ENCODE measurements at places on chromosomes 16 and 17.

- no peak for DNase-seq
Measured at GRCh38 chr17:73533781-73534180, 110.5 kb downstream of the SDK2 start.

DNA sequence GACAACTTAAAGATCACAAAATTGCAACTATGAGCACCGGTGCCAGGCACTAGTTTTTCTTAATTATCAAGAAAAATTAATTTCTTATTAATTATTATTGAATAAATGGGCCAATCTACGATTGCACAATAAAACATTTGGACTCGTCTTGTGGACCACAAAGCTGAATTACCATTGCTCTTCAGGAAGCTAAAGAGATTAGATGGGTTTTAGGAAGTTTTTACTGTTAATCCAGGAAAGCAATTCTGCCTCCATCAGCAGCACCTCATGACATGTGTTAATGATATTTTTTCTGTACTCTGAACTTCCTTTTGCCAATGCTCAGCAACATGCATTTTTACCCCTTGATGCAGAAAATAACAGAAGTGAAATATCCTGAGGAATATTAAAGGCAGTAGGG is 37.9 kb downstream of the HS3ST3A1 start:
- DNase-seq, result no peak

DNA sequence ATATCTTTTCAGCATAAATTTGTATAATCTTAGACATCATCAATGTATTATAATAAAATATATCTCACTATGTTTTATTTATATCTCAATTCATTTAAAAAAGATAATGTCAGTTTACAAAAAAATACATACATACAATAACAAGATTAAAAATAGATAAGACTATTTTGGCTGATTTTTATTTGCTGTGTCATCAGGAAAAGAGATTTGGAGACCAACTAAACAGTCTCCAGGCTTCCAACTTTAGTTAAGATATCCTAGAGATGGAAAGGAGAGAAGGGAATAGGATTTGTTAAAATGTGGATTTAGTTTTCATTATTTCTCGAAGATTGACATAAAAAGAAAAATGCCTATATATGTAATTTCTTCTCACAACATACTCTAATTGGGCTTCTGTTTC is 433.8 kb upstream of the TOM1L1 start:
- no peak for DNase-seq

DNA sequence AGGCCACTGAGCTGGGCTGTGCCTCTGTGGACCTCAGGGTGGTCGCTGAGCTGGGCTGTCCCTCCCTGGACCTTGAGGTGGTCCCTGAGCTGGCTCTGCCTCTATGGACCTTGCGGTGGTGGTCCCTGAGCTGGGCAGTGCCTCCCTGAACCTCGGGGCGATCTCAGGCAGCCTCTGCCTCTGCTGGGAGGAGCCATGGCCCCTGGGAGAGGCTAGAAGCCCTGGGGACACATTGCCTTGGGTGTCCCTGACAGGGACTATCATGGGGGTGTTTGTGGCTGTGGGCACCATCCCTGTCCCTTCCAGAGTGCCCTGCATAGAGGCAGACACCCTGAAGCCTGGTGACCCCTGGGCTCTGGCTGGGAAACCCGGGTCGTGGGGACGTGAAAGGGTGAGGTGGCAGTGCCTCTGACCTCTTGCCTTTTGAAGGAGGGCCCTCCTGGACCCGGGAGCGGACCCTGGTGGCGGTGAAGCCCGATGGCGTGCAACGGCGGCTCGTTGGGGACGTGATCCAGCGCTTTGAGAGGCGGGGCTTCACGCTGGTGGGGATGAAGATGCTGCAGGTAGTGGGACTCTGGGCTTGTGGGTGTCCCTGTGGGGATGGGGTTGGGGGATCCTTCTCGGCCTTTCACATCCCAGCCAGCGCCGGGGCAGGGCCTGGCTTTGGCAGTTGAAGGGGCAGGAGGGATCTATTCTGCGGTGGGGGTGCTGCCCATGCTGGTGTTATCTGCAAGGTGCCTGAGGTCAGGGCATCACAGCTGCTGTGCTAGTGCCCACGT is 1.8 kb downstream of the NME4 start:
- DNase-seq, result no peak

DNA sequence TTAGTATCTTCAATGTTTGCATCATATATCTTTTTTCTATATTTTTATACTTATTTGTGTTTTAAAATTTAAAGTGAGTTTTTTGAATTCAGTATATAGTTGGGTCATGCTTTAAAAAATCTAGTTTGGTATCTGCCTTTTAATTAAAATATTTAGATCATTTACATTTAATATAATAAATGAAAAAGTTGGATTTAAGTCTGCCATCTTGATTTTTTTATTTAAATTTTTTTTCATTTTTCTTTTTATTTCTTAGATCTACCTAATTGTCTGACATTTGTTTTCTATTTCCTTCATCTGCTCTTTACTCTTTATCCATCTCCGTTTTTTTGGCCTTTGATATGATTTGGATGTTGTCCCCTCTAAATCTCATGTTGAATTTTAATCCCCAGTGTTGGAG is 50.0 kb upstream of the N4BP1 start:
- DNase-seq, result no peak

- DNase-seq, result no peak
Measured at GRCh38 chr16:86245351-86245750, 265.0 kb upstream of the FOXF1 start.

- DNase-seq, result no peak
Measured at GRCh38 chr16:86459266-86459665, 51.1 kb upstream of the FOXF1 start.

DNA sequence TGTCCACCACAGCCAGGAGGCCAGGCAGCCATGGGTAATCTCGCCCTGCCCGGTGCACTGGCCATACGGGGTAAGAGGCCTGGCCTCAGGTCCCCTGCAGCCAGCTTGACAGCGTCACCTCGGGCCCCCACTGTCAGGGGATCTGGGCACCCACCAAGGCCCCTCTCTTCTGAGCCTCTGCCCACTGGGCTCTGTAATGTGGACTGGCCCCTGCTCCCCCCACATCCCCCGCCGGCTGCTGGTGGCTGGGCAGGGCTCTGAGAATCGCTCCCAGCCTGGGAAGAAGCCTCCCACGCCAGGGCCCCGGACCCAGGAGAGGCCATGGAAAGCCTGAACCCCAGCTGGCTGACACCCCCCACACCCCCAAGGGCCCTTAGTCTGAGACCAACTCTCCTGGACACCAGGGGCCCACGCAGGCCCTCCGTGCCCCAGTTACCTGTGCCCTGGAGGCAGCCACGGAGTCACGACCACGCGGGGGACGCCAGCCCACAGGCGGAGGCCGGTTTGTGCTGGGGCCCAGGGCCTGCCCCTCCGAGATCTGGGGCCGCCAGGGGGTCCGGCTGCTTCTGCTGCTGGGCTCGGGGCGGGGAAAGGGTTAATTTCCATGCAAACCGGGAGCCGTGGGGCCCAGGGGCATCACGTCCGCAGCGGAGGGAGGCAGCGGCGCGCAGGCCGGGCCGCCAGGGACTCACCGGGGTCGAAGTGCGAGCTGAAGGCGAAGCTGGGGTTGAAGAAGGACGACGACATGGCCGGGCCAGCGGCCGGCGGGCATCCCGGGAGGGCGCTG is at the start of gene PVALEF:
PVALEF (plus strand) TSS at position 262 of the 787 bp plus-strand sequence. CDS start 15,720 bp downstream, outside the sequence.
- no peak for DNase-seq

GRCh38 chr16:14510939-14511799 is 118.9 kb downstream of the PARN start:
- DNase-seq, result no peak

DNA sequence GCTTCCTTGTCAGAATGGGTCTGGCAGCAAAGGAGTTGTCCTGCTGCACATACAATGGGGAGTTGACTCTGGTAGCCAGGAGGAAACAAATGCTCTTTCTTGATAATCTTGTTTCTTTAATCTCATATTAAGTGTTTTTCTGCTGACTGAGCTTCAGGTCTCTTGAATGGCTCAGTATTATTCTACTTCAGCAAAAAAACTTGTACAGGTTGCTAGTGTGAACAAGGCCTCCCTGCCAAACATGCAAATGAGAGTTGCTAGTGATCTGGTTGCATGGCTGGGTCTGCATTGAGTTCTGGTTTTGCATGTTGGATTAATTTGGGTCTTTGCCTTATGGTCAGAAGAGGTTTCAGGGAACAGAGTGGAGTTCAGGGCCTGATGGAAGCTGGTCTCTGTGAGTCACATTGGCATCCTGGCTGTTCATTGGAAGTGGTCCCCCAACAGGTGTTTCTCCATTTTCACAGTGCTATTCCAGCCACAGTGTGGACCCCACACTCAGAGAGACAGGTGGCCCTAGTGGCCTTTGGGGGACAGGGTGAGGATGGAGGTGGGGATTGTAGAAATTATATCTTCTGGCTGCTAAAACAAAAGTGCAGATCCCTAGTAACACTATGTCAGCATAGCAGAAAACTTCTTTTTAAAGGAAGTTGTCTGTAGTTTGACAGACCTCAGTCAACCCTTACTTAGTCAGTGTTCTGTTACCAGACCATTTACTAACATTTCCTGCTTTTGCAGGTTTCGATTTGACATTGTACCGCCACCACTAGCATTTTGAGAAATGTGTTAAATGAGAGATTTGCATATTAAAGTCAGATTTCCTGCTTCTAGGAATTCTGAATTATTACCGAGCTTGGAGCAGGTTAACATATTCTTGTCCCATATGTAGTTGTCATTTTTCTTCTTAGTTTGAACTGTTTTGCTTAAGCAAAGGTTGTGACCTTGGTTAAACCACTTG is 47.1 kb downstream of the EPN2 start:
- no peak for DNase-seq

DNA sequence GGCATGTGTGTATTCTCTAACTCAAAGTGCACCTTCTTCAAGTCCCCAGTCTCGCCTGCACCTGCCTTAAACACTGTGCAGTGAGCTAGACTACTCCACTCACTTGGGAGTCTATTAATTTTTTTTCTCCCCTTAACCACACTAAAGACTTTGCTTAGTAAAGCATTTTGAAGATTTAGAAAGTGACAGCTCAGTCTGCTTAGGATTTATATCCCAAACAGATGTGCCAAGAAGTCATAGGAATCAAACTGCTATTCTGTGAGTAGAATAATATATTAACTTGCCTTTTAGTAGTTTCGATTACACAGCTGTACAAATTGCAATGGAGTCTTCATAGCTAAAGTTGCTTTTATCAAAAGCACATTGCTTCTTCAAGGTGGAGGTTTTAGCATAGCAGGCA is 47.2 kb upstream of the MED13 start:
- no peak for DNase-seq

- DNase-seq, result no peak
Measured at GRCh38 chr17:13492737-13493122, 109.0 kb downstream of the HS3ST3A1 start.

GRCh38 chr17:81095383-81095762 is 60.4 kb downstream of the BAIAP2 start:
- no peak for DNase-seq

DNA sequence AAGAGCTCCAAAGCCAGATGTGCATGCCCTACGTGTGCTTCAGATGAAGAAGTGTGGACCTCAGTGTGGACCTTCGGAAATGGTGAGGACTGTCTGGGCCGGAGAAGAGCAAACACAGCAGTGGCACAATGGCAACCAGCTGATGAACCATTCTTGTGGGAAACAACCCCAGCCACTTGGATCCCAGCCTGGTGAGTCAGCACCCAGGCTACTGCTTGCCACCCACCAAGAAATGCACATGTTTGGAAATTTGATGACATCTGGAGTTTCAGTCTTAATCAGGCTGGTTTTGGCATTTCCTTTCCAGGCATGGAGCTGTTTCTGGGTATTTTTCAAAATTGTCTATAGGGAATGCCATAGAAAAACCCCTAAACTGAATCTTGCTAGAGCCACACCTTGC is 42.7 kb downstream of the DYNLRB2 start:
- DNase-seq, result no peak

- no peak for DNase-seq
Measured at GRCh38 chr17:33233811-33234177, 59.3 kb downstream of the ASIC2 start.

DNA sequence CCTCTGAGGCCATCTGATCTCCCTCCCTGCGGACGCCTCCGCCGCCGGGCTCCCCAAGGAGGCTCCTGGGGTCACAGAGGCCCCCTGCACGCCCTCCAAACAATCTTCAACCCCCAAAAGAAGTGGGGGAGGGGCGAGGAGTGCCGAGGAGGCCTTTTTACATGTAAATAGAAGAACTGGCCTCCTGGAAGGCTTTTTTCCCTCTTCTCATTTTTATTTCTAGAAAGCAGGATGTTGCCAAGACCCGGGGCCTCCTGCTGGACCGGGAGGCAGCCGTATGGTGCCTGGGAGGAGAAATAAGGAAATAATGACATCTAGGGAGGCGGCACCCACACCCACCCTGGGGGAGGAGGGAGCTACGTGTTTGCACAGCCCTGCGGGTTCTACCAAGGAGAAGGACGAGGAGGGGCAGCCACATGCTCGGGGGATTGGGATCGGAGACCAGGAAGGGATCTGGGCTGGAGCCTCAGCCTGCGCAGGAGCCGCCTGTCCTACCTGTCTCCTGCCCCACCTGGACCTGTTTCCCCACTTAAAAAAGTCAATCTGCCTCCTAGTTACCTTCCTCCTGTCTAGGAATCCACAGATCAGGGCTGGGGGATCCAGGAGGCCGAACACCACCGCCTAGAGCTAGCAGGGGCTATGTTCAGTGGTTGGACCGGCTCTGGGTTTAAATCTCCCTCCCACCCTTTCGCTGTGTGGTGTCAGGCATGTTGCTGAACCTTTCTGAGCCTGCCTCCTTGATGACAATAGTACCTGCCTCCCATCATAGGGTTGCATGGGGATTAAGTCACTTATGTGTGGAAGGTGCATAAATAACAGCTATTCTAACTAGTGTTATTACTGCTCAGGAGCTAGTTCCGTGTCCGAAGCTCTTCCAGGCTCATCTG is 175.7 kb upstream of the GSE1 start:
- DNase-seq, result no peak

- DNase-seq, result no peak
Measured at GRCh38 chr16:70713342-70713741, 27.5 kb upstream of the MTSS2 start.

DNA sequence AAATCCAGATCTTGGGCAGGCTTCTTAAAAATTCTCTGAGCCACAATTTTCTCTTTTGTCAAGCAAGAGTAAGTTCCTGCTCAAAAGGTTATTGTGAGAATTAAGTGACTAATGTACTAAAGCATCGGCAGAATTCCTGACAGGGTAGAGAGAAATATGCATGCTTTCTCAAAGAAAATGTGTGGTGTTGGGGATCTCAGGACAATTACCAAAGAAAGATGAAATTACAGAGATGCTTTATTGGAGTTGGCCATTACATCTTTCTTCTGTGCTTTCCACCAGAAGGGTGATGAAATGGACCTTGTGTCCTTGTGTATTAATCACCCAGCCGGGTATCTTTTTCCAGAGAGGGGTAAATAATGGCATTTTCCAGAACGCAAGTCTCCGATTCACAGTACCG is 1.7 kb upstream of the USP43 start:
- DNase-seq, result no peak

DNA sequence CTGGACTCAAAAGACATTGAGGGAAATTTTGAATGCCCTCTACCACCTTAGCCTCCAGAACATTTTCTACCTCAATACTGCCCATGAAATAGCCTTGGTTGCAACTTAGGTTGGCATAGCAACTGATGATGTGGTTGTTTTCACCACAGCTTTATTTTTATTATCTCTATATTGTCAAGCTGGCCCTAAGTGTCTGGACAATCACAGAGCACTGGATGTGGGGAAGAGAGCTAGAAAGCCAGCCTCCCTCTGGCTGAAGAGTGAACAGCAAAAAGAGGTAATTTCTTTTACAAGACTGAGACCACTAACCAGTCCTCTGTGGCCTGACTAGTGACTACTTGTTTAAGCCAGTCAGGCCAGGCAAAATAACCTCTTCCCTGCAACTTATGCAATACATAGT is 159.6 kb downstream of the HS3ST2 start:
- no peak for DNase-seq

- no peak for DNase-seq
Measured at GRCh38 chr17:61284174-61284573, 115.5 kb upstream of the TBX2 start.

Data from cardiac septum (tissue), 1 donor.